ENCODE measurements at places on chromosomes 11 and 22.

DNA sequence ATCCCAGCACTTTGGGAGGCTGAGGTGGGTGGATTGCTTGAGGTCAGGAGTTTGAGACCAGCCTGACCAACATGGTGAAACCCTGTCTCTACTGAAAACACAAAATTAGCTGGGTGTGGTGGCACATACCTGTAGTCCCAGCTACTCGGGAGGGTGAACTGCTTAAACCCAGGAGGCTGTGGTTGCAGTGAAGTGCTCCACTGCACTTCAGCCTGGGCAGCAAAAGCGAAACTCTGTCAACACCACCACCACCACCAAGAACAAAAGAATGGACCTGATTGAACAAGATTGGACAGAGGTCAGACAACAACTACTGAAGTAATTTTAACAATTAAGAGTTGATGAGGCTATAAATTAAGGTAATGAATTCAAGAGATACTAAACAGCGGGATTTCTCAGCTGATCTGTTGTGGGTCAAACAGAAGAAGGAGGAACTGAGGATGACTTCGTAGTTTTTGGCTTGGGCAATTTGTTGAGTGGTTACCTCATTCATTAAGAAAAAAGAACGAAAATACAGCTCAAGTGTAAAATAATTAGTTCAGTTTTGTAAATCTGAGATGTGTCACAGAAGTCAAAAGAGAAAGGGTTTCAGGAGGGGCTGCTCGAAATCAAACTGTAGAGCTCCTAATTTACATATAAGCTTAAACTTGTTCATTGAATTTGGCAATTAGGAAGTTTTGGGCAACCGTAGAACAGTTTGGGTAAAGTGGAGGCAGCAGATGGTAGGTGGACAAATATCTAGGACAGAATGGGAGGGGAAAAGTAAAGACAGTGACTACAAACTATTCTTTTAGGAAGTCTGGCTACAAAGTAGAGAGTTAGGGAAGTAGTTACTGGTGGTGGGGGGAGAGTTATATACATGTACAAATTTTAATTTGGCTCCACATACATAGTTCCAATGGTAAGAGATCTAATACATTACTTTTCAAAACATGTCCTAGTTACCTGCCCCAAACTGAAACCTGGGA, 4.5 kb downstream of the IL18 start:
- no peak for DNase-seq

DNA sequence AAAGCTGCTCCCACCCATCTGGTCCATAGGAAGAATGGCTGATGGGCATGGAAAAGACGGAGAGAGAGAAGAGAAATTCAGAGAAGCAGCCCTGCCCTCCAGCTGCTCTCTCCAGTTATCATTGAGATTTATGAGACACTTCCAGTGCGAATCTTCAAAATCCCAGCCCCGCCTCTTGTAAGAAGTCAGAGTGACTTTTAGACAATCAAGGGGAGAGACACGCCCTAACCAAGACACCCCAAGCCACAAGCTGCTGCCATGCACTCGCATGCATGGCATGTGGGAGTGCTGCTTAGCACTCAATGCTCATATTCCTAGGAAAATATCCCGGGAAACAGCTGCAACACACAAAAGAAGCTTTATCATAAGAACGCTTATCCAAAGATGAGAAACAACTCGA, 110.6 kb upstream of the BID start:
- DNase-seq: no peak

DNA sequence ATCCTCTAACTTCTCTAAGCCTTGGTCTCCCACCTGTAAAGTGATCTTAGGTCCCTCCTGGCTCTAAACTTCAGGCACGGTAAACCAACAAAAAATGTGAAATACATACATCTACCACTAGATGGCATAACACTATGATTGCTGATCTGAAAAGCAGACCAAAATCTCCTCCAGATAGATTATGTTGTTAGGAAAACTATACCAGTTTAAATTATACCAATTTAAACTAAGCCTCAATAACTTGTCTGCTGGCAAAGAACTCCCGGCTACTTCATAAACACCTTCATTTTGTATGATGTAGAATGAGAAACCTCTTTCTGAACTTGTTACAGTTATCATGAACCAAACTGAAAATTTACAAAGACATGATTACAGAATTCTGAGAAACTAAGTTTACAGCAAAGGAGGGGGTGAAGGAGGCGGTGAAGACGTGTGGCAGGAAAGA, 85.9 kb downstream of the SBF2 start:
- no peak for DNase-seq

DNA sequence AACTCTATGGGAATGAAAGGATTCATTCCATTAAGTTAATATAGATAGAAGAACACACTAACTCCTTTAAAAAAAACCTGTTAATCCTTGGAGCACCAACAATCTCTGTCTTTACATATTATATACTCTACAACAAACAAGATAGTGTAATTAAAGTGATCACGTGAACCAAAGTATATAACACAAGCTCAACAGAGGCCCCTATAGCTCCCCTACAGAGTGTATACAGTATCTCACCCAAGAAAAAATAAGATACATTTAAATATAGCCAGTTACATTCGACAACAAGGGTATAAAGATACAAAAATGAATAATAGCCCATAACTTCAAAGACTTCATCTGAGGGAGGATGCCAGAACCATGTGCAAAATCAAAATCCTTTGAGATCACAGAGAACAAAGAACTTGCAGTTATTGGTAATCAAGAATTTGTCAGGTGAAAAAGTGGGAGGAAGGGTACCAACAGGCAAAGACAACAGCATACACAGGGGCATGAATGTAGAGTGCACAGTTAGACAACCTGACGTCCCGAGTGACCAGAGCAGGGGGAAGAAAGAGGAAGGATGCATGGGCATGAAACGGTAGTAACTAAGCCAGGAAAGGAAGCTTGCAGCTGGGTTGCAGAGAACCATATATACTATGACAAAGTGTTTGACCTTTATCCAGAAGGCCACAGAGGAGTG, 4.7 kb downstream of the FCHSD2 start:
- DNase-seq: no peak

DNA sequence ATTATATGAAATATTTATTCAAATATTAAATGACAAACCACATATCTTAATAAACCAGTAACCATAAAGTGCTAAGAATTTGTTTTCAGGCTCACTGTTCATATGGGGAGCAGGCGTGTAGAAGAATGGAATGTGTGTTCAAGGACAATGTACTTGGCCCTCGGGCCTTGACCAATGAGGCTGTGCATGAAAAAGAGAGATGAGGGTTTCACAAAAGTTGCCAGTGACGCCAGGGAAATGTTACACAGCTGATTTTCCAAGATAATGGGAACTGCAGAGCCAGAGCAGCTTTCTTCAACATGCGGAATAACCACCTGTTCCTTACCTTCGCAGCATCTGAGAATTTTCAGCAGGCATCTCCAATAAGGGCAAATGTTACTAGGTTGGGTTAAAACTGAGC, 4.2 kb downstream of the SF1 start:
- no peak for DNase-seq

DNA sequence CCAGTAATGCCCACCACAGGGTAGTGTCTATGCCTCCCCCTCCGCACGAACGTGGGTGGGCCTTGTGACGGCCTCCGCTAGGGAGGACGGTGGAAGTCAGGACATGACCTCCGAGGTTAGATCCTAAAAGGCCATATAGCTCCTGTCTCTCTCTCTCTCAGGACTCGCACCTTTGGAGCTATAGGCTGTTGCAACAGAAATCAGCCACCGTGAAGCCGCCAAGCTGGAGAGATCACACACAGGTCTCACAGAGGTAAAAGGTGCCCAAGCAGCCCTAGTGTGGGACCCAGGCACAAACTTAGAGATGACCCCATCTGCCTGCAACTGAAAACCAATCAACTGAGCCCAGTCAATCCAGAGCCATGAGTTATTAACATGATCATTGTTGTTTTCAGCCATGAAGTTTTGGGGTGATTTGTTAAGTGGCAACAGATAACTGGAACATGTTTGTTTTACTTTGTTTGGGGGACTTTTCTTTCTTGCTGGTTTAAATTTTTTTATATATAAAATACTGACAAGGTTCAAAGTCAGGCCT, 7.4 kb upstream of the NAP1L4 start:
- no peak for DNase-seq

DNA sequence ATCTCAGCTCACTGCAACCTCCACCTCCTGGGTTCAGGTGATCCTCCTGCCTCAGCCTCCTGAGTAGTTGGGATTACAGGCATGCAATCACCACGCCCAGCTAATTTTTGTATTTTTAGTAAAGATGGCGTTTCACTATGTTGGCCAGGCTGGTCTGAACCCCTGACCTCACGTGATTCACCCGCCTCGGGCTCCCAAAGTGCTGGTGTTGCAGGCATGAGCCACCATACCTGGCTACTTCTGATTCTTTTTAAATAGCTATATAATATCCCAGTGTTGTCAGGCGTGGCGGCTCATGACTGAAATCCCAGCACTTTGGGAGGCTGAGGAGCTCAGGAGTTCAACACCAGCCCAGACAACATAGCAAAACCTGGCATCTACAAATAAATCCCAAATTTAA, 20.7 kb downstream of the TMEM41B start:
- no peak for DNase-seq

- DNase-seq: no peak
Measured at GRCh38 chr11:67043572-67044349, 12.9 kb upstream of the RHOD start.

- no peak for DNase-seq
Measured at GRCh38 chr11:1546077-1546535, 26.0 kb downstream of the DUSP8 start.

- DNase-seq: no peak
Measured at GRCh38 chr22:25405841-25406509, 158.5 kb upstream of the GRK3 start.

GRCh38 chr11:19351426-19351825, 110.7 kb upstream of the E2F8 start:
- no peak for DNase-seq

DNA sequence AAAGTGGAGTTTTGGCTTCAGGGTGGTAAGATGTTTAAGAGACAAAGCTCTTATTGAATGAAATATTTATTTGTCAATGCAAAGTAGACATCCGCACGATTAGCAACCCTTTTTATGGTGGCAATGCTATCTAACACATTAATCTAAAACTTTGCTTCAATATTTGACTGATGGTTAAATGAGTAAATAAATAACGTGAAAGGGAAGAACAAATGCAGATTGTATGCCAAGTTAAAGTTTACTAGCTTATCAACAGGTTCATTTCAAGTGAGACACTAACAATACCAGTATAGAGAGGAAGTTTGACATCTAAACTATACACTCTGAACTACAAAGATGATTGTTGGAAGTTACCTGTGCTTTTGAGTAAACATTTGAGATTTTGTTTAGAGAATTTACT, 50.1 kb downstream of the AASDHPPT start:
- no peak for DNase-seq

Measured in stimulated activated CD4-positive, alpha-beta T cell treated with anti-CD3 and anti-CD28 coated beads, Interleukin-1b, Interleukin-23, amount 100 ng/mL, for 24 hours (primary cell).